AG10803 (cell line): ENCODE measurements at places on chromosomes 5 and 9.

DNA sequence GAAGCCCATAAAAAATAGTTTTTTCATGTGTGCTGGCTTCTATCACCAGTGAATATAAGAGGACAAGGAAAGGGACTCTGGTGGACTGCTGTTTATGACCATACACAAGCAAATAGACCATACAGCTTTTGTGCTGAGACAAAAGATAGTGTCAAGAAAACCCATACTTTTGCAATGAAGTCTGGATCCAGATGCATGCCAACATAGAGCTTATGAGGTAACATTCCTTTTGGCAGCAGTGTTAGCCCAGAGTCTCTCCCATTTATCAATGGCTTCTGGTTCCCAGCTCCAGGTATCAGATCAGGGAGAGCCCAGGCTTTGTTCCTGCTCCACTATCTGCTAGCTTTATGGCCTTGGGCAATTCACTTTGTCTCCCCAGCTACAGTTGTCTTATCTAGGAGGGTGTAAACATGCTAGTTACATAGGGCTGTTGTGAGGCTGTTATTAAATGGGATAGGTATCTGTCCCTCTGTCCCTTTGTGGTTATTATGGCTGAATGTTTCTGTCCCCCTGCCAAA, 55.6 kb downstream of the CCDC192 start:
- DNase-seq, result peak; percentile 11

DNA sequence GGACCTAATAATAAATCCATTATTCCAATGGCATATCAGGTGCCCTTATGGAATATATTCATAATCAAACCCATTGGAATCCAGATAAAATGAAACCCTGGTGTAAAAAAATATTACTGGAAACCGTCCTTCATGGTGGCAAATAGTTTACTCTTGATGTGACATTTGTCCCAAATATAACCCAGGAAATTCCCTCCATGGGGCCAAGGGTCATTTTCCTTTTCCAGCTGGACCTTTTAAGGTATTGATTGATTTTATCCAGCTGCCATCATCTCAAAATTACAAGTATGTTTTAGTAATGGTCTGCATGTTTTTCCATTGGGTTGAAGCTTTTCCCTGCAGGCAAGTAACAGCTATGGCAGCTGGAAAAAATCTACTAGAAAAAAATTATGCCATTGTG, 8.4 kb upstream of the UGT3A1 start:
- DNase-seq, result no peak

GRCh38 chr9:92954049-92954861, 6.9 kb downstream of the FGD3 start:
- DNase-seq, result peak; percentile 24

- peak; percentile 40 for DNase-seq
Observed at GRCh38 chr9:1837453-1838084, 177.6 kb upstream of the SMARCA2 start.

- no peak for DNase-seq
Observed at GRCh38 chr9:133268335-133269056, 6.5 kb downstream of the ABO start.

DNA sequence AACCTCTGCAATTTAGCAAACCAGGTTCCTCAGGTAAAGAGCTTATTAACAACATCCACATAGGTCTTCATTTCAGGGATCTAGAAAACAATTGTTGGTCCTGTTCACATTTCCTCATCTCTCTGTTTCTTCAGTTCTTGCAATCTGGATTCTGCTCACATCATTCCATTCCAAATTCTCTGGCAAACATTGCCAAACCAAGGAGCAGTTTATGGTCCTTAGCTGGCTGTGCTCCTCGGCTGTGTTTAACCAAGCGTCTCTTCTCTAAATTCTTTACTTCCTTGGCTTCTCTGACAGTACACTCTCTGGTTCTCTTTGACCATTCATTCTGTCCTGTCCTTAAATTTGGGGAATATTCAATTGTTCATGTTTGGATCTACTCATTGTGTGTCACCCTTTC, 65.8 kb upstream of the RANBP3L start:
- peak; percentile 91 for DNase-seq

DNA sequence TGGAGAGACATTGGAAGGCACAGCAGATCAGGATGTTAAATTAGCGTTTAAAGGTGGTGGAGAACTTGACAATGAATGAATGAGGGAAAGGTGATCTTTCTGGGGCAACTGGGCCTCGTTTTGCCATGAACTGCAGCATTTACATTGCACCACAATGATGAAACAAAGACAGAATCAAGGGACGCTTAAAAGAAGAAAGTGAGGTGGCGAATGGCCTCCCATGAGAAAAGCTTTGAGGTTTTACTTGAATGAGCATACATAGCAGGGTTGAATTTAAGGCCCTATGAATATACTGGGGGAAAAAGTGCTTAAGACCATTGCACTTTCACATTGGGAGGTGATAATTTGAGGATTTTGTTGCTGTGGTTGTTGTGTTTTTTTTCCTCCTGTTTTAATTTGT, 476.4 kb downstream of the ISL1 start:
- no peak for DNase-seq

GRCh38 chr9:130023144-130023787, 19.7 kb downstream of the FNBP1 start:
- no peak for DNase-seq

DNA sequence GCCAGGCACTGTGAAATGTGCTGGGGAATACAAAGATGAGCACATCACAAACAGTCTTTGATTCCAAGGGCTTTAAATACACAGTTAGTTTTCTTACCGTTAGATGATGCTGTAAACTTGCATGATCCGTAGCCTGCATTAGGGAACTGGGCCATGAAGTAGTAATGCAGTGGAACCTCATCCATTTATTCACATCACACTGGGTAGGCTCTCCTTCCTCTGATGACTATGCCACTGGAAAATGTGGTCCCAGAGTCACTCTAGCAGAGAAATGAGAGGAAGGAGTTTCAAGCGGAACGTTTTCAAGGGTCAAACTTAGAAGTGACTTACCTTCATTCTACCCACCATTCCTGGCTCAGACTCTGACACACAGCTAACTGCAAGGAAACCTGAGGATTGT, 26.4 kb downstream of the ZFAND5 start:
- no peak for DNase-seq

DNA sequence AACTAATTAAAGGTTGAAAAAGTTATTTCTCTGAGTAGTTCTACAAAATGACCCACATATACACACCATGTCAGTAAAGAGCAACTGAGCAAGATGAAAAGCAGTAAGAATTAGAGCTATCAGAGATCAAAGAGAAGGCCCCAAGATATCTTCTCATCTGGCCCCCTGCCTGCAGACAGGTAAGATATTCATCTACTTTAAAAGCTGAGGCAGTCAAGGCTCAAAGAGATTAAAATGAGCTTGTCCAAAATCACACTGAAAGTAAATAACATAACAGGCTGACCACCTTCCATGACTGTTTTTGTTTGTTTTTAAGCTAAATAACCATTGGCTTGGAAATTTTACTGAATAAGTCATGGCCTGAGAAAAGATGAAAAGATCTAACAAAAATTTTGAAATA, 266.2 kb downstream of the FBXL17 start:
- DNase-seq, result no peak

DNA sequence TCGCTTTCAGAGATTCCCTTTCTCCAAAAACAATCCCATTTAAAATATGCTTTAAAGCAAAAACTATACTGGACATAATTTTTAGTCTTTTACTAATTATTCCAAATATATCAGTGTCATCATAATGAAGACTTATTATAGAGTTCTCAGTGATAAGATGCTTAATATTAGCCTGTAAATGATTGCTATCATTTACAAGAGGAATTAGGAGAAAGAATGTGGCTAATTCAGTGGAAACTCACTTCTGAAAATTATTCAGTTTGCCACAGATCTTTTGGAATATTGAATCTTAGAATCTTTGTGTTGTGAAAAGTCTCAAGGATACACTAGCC, 24.7 kb upstream of the GLRX start:
- no peak for DNase-seq

- no peak for DNase-seq
Observed at GRCh38 chr9:89668866-89669246, 64.0 kb downstream of the GADD45G start.

DNA sequence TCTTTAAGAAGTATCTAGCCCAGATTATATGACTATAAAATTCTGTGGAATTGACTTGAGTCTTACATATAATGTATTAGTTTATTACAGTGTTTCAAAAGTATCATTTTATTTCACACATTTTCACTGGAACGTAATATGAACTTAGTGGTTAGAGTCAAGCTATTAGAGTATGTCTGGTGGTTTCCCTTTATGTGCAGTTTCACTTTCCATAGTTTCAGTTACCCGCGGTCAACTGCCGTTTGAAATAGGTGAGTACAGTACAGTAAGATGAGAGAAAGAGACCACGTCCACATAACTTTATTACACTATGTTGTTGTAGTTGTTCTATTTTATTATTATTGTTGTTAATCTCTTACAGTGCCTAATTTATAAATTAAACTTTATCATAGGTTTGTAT, 50.5 kb downstream of the COMMD10 start:
- DNase-seq, result no peak

- no peak for DNase-seq
Observed at GRCh38 chr5:3025392-3025791, 273.9 kb upstream of the IRX2 start.

- no peak for DNase-seq
Observed at GRCh38 chr5:139413153-139413552, 9.3 kb upstream of the SPATA24 start.

DNA sequence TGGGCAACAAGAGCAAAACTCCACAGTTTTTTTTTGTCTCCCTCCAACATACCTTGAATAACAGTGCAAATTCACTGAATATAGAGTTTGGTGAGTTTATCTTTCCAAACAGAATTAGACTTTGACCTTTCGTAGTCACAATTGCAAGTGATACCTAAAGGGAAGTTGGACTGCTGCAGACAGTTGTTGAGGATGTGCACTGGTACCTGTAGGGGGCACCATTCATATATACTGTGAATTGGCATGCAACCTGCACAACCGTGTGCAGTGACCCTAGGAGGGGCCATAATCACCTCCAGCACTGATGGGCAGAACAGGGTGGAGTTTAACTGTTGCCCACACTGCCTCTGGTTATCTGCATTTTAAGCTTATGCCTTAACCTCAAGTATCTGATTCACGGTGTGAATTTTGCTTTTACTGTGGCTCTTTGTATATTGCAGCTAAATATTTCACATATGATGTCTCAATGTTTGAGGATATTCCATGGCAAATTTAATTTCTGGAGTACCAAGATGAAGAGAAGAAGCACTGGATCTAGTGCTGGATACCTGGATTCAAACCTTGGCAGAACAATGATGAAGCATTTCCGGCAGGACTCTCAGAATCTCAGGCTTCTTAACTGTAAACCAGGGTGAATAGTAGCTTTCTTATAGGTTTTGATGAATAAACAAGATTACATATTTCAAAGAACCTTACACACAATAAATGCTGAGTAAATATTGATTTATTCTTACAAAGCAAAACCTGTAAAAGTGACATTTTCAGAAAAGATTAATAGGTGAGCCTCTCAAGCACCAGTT, 144.3 kb downstream of the ACTBL2 start:
- peak; percentile 15 for DNase-seq

DNA sequence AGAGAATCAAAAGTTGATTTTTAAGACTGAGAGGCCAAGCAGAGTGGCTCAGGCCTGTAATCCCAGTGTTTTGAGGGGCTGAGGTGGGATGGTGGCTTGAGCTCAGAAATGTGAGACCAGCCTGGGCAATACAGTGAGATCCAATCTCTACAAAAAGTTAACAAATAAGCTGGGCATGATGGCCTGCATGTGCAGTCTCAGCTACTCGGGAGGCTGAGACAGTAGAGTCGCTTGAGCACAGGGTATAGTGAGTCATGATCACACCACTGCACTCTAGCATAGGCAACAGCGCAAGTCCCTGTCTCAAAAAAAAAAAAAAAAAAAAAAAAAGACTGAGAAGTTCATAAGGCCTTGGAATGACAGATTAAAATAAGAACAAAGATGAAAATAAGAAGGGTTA, 177.2 kb downstream of the TMEM232 start:
- no peak for DNase-seq

GRCh38 chr9:34638138-34638445, 505 bp upstream of the SIGMAR1 start:
- DNase-seq, result no peak
